ENCODE measurements at places on chromosomes 2 and 18. TPM values are rescaled to one million over a fixed set of nuclear protein-coding genes. Genes with fewer than 3 reads are reported as not detected.

LTBP1 gene
- 175 TPM for total RNA-seq

UGT1A8 gene
- total RNA-seq: 0.16 TPM

CD8A gene
- total RNA-seq: not detected

PASK gene
- total RNA-seq: 4.8 TPM

SPATA3 gene
- not detected for total RNA-seq

GPR155 gene
- 17.3 TPM for total RNA-seq

ZNF385B gene
- 2.5 TPM for total RNA-seq

ADNP2 gene
- total RNA-seq: 23.7 TPM

MEP1B gene
- 0.11 TPM for total RNA-seq

- no peak for DNase-seq
These were observed 347.0 kb downstream of the CYRIA start for GRCh38 chr2:16318474-16319195.

GRCh38 chr2:45438872-45439665, 172.0 kb downstream of the SRBD1 start:
- DNase-seq: no peak

DNA sequence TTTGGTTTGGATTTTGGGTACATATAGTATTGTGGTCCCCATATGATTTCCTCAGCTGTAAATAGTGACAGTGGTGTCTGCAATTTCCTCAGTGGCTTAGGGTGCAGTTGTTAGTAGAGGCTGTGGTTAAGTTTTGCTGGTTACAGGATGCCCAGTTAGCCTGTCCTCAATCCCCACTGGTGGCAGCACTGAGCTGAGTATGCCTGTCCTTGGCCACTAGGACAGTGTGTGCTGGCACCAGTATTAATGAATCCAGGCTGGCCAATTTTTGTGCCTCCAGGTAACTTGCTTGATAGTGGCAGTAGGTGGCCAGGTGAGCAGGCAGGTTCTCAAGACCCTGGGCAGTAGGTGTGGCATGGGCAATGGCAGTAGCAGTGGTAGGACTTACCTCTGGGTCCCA, 973.1 kb downstream of the TMEM182 start:
- DNase-seq: no peak

GRCh38 chr2:135843671-135844070, 6.7 kb upstream of the LCT start:
- no peak for DNase-seq

DNA sequence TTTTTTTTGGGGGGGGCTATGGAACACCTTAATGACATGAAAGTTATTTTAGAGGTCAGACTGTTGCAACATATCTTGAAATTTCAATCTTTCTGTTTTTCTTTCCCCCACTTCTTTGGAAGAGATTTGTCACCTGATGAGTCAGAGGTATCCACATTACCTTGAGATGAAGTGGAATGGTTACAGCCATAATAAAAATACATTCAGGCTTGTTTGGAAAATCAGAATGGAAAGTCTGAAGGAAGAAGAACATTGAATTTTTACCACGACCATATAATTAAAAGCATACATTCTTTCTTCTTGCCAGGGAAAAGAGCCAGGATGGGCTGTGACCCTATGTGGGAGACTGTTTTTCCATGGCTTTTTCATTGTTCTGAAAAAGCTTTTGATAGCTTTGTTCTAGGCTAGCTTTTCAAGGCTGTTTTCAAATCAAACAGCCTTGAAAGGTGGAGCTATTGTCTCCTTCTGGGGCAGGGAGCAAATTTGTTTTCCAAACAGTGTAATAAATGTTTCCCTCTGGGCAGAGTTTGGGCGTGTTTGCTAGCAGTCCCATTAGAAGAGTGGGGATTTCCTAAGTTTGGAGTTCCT, 2.3 kb upstream of the GTF3C3 start:
- no peak for DNase-seq

DNA sequence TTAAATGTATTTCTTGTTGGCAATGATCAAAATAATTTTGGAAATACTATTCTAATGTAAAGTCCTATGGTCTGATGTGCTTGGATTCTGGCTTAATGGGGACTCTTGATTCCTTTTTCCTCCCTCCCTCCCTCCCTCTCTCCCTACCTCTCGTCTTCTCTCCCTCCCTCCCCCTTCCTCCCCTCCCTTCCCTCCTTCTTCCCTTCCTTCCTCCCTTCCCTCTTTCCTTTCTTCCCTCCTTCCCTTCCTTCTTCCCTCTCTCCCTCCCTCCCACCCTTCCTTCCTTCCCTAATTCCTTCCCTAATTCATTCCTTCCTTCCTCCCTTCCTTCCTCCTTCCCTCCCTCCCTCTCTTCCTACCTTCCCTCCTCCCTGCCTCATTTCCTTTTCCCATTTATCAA, 19.9 kb upstream of the NCKAP5 start:
- no peak for DNase-seq

DNA sequence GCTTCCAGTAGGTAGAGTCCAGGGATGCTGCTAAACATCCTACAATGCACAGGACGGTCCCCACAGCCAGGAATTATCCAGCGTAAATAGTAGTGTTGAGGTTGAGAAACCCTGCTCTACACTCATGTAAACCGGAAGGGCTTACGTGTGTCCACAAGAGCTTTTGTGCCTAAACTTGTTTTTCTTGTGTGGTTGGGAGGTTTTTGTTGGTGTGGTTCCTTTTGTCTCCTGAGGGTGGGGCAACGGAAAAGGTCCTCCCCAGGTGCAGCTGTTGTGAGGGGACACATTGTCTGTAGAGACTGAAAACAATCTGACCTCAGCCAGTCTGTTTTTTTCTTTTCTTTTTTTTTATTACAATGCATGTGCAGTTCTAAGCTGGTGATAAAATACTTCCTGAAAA, 72.7 kb upstream of the MGAT5 start:
- peak; percentile 26 for DNase-seq

- DNase-seq: no peak
These were observed 689 bp downstream of the RPRD1A start for GRCh38 chr18:36066686-36067054.

GRCh38 chr2:71524476-71524875, 71.1 kb downstream of the DYSF start:
- no peak for DNase-seq

GRCh38 chr2:232653441-232653840, 20.0 kb downstream of the EFHD1 start:
- no peak for DNase-seq

GRCh38 chr2:188984065-188984491, 9.9 kb downstream of the COL3A1 start:
- no peak for DNase-seq

GRCh38 chr18:44795241-44795640, 114.6 kb downstream of the SETBP1 start:
- no peak for DNase-seq

DNA sequence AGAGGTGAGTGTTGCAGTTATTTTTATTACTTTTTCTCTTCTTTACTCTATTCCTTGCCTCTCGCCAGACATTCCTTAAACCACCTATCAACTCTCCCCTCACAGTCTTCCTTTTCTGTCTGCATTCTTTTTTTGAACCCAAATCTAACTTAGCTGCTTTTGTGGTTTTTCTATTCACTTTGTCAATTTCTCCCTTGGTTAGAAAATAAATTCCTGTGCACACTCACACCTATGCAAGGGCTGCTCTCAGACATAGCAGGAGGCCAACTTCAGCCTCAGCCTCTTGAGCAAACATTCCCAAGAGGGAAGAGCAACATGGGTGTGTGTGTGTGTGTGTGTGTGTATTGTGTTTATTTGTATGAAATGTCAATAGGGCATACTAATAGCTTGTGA, 808.6 kb downstream of the RNF144A start:
- no peak for DNase-seq

- no peak for DNase-seq
These were observed 18.2 kb downstream of the SLC4A1AP start for GRCh38 chr2:27681841-27682240.

- DNase-seq: no peak
These were observed 47.2 kb downstream of the BOLA3 start for GRCh38 chr2:74100254-74101216.

DNA sequence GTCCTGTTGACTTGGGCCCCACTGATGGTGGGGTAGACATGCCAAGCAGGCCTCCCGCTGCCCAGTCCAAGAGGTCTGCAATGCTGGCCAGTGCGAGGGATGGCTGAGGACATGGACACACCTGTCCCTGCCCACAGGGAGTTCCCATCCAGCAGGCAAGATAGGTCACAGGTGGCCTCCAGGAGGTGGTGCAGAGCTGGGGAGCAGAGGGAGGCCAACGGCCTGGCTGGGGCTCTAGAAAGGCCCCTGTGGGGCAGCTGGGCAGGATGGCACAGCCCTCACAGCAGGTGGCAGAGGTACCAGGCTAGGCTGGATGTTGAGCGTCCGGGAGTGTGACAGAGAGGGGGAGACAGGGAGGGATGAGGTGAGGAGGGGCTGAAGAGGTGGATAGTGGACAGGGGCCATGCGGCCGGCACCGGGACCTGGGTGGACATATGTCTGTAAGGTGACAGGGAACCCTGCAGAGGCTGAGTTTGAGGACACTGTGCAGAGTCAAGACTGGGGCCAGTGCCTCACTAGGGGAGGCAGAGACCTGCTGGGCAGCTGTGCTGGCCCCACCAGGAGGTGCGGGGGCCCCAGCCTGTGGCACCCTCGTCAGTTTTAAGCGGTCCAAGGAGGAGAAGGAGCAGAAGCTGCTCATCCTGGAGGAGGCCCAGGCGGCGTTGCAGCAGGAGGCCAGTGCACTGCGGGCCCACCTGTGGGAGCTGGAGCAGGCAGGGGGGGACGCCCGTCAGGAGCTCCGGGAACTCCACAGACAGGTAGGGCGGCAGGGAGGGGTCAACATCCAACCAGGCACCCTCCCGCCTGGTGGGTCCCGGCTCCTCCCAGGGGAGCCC, 34.3 kb upstream of the SNED1 start:
- DNase-seq: no peak

DNA sequence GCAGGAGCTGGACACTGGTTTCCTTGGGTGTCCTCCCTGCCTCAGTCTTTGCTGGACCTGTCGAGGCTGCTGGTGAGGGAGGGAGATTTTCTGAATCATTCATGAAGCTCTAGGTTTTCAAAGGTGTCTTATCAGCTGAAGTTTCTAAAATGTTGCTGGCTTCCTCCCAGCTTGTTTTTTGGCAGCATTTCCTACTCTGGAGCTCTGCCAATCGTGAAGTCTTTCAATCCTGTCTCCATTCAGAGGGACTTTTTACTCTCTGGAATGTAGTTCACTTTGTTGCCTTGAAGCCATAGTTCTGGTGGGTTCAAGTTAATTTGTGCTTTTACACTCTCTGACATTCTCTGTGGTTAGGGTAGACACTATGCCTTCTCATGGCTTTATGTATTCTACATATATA, 23.9 kb downstream of the SNTG2 start:
- DNase-seq: no peak

GRCh38 chr18:64208516-64208915, 59.6 kb upstream of the LINC00305 start:
- DNase-seq: no peak

GRCh38 chr2:236862526-236862925, 223.2 kb upstream of the COPS8 start:
- no peak for DNase-seq

GRCh38 chr2:79580175-79580574, 67.3 kb downstream of the CTNNA2 start:
- DNase-seq: no peak

DNA sequence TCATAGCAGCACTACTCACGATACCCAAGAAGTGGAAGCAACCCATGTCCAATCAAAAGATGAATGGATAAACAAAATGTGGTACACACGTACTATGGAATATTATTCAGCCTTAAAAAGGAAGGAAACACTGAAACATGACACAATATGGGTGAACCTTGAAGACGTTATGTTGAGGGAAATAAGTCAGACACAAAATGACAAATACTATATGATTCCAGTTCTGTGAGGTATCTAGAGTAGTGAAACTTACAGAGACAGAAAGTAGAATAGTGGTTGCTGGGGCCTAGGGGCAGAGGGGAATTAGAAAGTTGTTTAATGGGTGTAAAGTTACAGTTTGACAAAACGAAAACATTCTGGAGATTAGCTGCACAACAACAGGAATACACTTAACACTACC, 24.7 kb downstream of the TLK1 start:
- no peak for DNase-seq

- no peak for DNase-seq
These were observed 48.4 kb upstream of the ZNF397 start for GRCh38 chr18:35192415-35192814.

DNA sequence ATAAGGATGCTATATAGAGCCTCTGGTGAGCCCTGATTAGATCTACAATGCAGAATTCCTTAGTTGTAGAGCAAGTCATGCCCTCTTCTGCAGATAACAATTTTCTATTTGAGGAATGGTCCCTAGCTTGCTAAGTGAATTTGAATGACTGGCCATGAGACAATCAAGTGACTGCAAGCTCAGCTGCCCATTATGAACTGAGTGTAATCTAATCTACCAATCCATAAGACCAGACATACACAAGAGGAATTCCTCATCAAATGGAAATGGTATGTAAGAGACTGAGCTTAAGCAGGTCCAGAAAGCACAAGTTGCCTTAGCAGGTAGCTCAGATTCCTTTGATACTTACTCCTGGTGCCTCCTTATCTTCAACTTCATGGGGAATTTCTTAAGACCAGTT, 4.8 kb upstream of the ANKRD44 start:
- no peak for DNase-seq

DNA sequence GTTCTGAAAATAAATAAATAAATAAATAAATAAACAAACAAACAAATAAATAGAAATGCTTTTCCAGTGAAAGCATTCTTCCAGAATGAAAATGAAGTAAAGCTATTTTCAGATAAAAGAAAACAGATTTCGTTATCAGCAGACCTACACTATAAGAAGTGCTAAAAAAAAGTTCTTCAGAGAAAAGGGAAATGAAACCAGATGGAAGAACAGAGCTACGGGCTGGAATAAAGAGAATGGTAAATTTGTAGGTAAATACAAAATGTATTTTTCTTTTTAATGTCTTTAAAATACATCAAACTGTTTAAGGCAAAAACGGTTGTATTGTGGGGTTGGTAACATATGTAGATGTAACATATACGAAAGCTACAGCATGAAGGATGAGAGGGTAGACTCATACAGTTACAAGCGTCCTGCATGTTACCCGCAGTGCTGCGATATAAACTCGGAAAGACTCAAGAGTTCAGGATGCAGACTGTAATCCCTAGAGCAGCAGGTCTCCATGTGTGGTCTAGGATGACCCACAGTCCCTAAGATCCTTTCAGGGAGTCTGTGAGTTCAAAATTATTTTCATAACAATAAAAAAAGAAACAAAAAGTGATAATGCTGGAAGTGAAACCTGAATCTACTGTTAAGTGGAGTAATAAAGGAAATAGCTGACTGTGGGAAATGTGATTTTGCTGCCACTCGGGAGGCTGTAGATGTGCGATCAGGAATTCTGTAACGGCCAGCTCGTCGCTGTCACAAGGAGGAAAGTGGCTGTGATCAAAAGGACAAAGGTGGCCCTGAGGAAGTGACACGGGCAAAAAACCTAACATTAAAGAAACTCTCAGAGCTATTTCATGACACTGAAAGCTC, 5.3 kb upstream of the RAB12 start:
- no peak for DNase-seq

- DNase-seq: no peak
These were observed 12.3 kb upstream of the TEX51 start for GRCh38 chr2:126886211-126886915.

Measured in urinary bladder (tissue), 4 donors.